ENCODE measurements at places on chromosomes 4 and X.

- no peak for DNase-seq
These were observed 99.9 kb upstream of the CPEB2 start for GRCh38 chr4:14902342-14902741.

DNA sequence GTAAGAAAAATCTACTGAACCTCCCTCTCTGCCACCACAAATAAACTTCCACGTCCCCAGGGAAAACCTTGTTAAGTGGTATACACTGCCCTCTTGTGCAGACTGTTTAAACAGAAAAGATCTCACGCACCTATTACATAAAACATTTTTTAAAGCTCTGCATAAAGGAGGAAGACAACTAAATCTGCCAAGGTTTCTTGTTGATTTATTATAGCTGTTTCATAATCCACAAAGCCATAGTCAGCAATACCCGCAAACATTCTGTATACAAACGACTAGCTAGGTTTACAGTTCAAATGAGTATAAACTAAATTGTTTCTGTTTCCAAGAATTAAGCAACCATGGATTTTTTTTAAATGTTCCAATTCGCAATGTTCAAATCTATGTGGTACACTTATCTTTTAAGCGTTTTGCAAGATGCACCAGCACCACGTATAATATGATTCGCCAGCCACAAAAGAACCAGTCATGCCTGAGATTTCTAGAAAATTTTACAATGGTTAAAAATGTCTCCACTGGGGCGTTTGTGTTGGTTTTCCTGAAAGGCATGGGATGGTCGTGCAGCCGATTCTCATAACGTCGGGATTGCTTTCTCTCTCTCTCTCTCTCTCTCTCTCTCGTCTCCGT lies 164.6 kb downstream of the PRKX start:
- DNase-seq = no peak

DNA sequence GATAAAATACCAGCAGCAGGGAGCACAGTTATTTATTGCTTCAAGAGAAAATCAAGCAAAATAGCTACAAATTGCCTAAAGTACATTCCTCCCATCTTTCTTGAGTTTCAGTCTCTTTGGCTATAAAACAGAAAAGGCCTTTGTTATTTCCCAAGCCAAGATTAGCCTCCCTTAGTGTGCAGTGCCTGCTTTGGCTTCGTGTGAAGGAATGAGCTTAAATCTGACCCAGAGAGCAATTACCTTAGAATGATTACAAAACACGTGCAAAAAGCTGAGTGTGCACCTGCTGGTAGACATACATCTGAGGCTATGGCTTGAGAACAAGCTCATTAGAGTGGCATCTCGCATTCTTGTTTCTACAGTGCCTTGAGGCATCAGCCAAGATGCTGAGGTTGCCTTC lies 250.8 kb downstream of the C4orf33 start:
- no peak for DNase-seq

DNA sequence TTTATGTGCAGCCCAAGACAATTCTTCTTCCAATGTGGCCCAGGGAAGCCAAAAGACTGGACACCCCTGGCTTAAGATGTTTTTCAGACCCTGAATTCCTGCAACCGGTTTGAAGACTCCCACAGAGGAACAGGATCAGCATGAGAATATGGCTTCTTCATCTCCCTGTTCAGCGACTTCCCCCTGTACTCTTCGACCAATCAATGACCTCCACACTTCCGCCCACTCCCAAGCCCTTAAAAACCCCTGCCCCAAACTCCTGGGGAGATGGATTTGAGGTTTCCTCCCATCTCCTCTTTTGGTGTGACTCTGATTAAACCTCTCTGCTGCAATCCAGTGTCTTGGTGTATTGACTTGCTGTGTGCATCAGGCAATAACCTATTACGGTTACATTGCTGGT lies 344.4 kb downstream of the NR3C2 start:
- no peak for DNase-seq

GRCh38 chr4:15186149-15186548 lies 183.9 kb downstream of the CPEB2 start:
- no peak for DNase-seq

DNA sequence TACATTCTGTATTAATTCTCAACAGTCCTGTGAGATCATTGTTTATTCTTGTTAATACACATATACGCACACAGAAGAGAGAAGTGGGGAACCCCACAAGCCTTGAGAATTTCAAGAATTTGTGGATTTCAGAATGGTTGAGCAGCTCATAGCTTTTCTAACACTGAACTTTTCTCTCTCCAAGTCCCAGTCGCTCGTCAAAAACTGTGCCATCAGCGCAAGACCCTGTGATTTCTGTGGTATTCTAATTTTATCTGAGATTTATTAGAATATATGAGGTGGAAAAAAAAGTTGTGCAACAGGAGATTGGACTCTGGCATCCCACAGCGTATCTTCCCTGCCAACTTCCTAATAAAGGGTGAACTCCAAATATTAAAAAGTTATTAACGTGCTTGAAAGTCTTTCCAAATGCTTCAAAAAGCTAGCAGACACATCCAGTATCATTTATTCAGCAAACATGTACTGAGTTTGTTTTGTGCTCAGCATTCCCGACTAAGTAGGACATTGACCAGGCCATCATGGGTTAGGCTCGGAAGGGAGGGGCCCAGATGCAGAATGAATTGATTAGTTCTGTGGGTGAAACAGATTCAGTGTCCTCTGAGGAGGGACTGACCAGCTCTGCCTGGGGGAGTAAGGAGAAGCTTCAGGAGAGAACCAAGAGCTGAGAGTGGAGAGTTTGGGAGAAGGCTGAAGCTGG lies 165.6 kb downstream of the CBR4 start:
- no peak for DNase-seq

- DNase-seq = no peak
These were observed 145.2 kb upstream of the MAB21L2 start for GRCh38 chr4:150436598-150437370.

DNA sequence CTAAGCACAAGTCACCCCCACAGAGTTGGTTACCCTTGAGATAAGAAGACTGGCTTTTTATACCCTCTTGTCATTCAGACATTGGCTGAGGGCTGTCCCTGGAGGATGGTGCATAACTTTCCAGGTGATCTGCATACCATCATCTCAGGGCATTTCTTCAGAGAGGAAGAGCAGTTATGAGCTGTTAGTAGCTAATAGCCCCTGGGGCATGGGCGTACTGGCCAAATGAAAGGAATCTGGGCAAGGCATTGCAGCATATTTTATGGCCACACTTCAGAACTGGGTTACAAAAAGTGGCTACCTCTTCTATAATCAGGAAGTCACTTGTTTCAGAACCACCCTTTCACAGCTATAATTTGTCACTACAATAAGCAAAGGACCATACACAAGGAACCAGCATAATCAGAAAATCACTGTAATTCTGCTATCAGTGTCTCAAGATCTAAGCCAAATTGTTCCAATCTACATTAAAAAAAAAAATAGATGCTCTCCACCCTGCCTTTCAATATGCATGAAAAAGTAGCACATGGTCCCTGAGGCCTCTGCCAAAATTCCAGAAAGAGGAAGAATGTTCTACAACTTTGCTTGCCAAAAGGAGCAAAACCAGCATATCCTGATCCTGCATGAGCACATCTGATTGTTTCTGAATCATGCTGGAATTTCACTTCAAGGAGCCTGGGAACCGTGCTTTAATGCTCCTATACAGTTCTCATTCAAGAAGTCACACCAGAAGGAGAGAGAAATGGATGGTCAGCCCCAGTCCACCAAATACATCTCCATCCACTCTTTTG lies 92.0 kb downstream of the TMEM144 start:
- no peak for DNase-seq

DNA sequence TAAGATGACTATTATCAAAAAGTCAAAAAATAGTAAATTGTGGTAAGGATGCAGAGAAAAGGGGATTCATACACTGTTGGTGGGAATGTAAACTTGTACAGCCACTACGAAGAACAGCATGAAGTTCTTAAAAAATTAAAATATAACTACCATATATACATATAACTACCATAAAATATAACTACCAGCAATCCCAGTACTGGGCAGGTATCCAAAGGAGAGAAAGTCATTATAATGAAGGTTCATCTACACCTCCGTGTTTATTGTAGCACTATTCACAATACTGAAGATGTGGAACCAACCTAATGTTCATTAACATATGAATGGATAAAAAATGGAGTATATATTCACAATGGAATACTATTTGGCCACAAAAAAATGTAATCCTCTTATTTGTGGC lies 360.9 kb upstream of the CT83 start:
- DNase-seq = no peak

- no peak for DNase-seq
These were observed 85.5 kb downstream of the BMPR1B start for GRCh38 chr4:94843216-94843615.

GRCh38 chrX:4710618-4711433 lies 997.4 kb upstream of the PRKX start:
- no peak for DNase-seq

- DNase-seq = no peak
These were observed 1.6 kb upstream of the SH3RF1 start for GRCh38 chr4:169272265-169272886.

DNA sequence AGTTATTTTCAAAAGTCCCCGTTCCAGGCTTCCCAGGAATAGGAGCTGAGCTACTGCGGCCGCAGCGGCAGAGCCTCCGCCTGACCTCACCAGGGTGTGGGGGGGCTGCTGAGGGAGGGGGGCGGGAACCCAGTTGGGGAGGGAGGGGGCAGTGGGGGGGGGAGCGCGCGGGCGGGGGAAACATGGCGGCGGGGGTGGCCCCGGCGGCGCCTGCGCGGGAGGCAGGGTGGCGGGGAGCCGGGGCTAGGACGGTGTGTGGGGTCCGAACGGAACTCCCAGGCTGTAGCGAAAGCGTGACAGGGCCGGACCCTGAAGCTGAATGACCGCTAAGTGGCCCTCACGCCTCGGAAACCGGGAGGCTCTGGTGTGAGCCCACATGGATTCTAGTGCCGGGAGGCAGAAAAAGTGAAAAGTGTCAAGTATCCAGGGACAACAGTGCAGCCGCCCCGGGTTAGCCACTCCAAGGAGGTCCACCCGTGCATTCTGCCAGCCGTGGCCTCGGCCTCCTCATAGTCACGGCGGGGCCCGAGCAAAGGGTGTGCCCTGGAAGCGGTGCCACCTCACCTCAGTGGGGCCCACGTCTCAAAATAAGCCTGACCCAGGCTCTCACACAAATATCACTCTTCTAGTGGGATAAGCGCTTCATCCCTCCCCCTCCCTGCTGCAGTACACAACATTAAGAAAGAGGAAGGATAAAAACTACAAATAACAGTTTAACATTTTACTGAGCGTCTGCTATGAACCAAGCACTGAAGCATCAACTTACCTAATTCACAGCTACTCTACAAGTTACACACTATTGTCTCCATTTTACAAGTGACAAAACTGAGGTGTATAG lies at the start of gene KLHL13:
KLHL13 (minus strand) TSS at position 98 of the 838 bp plus-strand sequence. CDS start 88,337 bp downstream, outside the sequence.
- DNase-seq = no peak

DNA sequence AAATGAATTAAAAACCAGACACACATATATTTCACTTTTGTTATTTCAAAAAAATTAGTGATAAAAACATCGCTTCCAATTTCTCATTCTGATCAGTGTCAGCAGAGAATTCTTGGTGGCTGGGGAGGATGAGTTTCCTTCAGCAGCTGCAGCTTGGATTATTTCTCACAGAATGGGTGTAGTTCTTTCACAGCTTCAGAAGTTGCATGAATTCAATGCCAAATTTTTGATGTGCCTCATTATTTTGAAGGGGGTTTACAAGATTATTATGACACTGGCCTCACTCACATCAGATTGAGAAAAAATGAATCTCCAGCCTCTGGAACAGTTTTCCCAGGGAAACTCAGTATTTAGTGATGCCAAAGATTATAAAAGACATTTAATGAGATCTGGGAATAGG lies 184.9 kb upstream of the WDFY3 start:
- DNase-seq = no peak

GRCh38 chrX:1178580-1179057 lies 33.8 kb downstream of the CRLF2 start:
- no peak for DNase-seq

- no peak for DNase-seq
These were observed 51.7 kb downstream of the UCHL1 start for GRCh38 chr4:41308398-41308797.

- no peak for DNase-seq
These were observed 5.1 kb downstream of the HS6ST2 start for GRCh38 chrX:132953354-132953753.

- no peak for DNase-seq
These were observed 16.5 kb downstream of the RXFP1 start for GRCh38 chr4:158538176-158538575.

DNA sequence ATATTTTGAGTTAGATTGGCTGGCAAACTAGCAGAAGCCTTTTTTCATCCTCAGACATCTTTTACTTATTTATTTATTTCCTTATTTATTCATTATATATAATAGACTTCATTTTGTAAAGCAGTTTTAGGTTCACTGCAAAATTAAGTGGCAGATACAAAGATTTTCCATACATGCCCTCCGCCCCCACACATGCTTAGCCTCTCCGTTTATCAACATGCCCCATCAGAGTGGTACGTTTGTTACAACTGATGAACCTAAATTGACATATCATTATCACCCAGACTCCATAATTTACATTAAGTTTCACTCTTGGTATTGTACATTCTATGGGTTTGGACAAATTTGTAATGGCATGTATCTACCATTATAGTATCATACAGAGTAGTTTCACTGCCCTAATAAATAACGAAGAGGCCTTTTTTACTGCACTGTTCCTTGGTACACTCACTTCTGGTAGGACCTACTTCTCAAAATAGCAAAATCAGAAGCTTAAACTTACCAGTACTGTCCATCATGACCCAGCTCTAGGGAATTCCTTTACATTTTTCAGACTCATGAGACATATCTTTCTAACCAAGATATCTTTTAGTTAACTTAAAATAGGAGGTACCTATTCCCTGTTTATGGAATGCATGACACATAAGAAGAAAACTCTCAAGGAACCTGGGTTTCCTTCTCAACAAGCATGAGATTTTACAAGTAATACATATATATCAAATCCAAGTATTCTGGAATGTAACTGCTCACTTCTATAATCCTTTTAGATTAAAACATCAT lies 4.8 kb upstream of the TMPRSS11B start:
- DNase-seq = no peak

GRCh38 chr4:189294574-189294973 lies 646.1 kb upstream of the FRG1 start:
- no peak for DNase-seq

DNA sequence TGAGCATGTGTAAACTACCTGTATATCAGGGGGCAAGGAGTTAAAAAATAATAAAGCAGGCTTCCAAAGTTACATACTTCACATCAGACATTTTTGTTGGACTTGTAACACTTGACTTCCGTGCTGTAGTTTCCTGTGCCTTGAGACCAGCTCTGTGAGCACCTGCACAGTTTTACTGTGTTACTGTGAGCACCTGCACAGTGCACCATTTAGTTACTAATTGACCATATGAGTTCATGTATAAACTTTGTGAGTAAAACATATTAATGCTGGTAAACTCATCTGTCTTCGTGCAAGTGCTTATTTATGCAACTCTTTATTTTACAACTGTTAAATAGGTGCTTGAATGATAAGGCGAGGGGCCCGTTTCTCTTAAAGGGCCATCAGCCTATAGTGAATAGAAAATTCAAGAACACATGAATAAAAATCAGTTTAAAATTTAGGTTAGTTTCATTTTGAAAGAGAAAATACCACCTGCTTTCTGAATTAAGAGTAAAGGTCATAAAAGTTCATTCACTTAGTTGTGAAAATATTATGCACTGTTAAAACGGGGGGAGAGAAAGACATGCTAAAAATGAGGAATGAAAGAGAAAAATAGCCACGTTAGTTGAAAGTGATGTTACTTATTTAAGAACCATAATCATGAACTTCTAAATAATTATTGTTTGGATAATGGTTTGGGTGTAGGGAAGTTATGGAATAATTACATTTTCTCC lies 42.4 kb downstream of the USP9X start:
- no peak for DNase-seq
